Kidney epithelial cell (primary cell): ENCODE measurements at places on chromosomes 12 and 14. TPM values are rescaled to one million over a fixed set of nuclear protein-coding genes. Genes with fewer than 3 reads are reported as not detected.

Gene SAMD15
- 1.9 and 15.5 TPM in 2 replicates for total RNA-seq

- DNase-seq = no peak
Measured at GRCh38 chr14:97410667-97411620, 613.8 kb downstream of the VRK1 start.

- no peak for DNase-seq
Measured at GRCh38 chr12:59839514-59839913, 243.7 kb downstream of the SLC16A7 start.

Gene PPP4R4
- 0.68 and 2.4 TPM in 2 replicates for total RNA-seq

- no peak for DNase-seq
Measured at GRCh38 chr14:62213516-62213915, 451.3 kb downstream of the SNAPC1 start.

DNA sequence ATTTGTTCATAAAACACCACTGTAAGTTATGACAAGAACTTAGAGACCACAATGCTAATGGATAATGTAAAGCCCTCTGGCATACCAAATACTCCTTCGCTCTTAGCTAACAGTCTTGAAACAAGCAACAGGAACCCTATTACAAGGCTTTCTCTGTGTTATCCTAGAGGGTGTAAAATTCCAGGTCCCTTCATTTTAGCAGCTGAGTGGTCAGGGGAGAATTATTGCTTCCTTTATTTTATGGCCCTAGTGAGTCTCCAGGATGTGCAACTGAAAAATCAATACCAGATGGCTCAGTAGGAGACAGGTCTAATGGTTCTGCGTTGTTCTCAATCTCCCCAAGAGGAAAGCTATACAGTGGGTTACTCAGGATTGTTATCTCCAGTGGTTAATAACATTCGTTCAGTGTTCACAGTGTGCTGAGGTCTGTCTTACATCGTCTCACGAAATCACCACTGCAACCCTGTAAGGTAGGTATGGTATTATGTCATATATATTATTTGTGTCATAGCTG is 172.7 kb upstream of the CNOT2 start:
- no peak for DNase-seq
